ENCODE measurements at places on chromosomes 1 and 21. TPM values are rescaled to one million over a fixed set of nuclear protein-coding genes. Genes with fewer than 3 reads are reported as not detected.

RIPPLY3 gene
- 0.26 TPM for total RNA-seq

GJC2 gene
- total RNA-seq = 0.69 TPM

FCRL2 gene
- total RNA-seq = not detected

SLC9C2 gene
- total RNA-seq = not detected

GALNT2 gene
- total RNA-seq = 68.5 TPM

REG4 gene
- total RNA-seq = 0.19 TPM

VASH2 gene
- total RNA-seq = 0.84 TPM

ANXA9 gene
- total RNA-seq = 0.12 TPM

FLG2 gene
- total RNA-seq = not detected

TNFRSF14 gene
- total RNA-seq = 209 TPM

SPATA46 gene
- not detected for total RNA-seq

ARHGAP30 gene
- total RNA-seq = 139 TPM

ADAMTS5 gene
- not detected for total RNA-seq

TNFSF18 gene
- not detected for total RNA-seq

RNPC3 gene
- 20.7 TPM for total RNA-seq

SLAMF9 gene
- not detected for total RNA-seq

OR2M3 gene
- not detected for total RNA-seq

LCE2A gene
- not detected for total RNA-seq

SHISA4 gene
- total RNA-seq = 0.38 TPM

COL24A1 gene
- total RNA-seq = 0.02 TPM

HOOK1 gene
- 1.6 TPM for total RNA-seq

DIRAS3 gene
- not detected for total RNA-seq

S100A12 gene
- not detected for total RNA-seq

Data from activated CD4-positive, alpha-beta T cell treated with anti-CD3 and anti-CD28 coated beads, Interleukin-2, amount 10 ng/mL, durations not matched to agents 24 days and 14 days (primary cell).